Muscle of leg (tissue), 16 donors: ENCODE measurements at places on chromosomes 7 and 10. TPM values are rescaled to one million over a fixed set of nuclear protein-coding genes. Genes with fewer than 3 reads are reported as not detected.

- H3K36me3 ChIP-seq = peaks cover 45% of the 10 kb centered on the region
- no peak overlapping the region for H3K4me3 ChIP-seq
- peaks cover 60% of the 10 kb centered on the region for H3K4me1 ChIP-seq
These were observed 175.5 kb downstream of the RNF216 start for GRCh38 chr7:5605775-5606634.

DNA sequence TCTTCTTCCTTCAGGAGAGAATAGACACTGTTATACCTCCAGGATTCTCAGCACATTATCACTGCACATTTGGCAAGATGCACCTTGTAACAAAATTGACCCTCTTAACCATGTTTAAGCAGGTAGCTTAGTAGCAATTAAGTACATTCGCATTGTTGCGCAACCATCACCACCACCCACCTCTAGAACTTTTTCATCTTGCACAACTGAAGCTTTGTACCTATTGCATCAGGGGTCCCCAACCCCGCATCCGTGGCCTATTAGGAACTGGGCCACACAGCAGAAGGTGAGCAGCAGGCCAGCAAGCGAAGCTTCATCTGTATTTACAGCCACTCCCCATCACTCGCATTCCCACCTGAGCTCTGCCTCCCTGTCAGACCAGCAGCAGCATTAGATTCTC, 29.9 kb upstream of the SMURF1 start:
- no peak overlapping the region for H3K4me3 ChIP-seq
- H3K36me3 ChIP-seq = no peaks in the 10 kb centered on the region
- H3K4me1 ChIP-seq = no peaks in the 10 kb centered on the region
- H3K27me3 ChIP-seq = no peaks in the 10 kb centered on the region
- no peak overlapping the region for H3K27ac ChIP-seq

GRCh38 chr10:22958338-22958737, 30.5 kb downstream of the ARMC3 start:
- no peaks in the 10 kb centered on the region for H3K36me3 ChIP-seq
- no peak overlapping the region for H3K4me3 ChIP-seq
- no peak overlapping the region for H3K27ac ChIP-seq
- no peaks in the 10 kb centered on the region for H3K4me1 ChIP-seq
- H3K27me3 ChIP-seq = no peaks in the 10 kb centered on the region

Gene DBNL
- total RNA-seq = 45.4 TPM

- H3K27ac ChIP-seq = no peak overlapping the region
- no peaks in the 10 kb centered on the region for H3K36me3 ChIP-seq
- H3K27me3 ChIP-seq = no peaks in the 10 kb centered on the region
- H3K4me3 ChIP-seq = no peak overlapping the region
- no peaks in the 10 kb centered on the region for H3K4me1 ChIP-seq
These were observed 417.4 kb downstream of the EXOC4 start for GRCh38 chr7:133670250-133670649.
